Kidney glomerular epithelial cell (primary cell): ENCODE measurements at places on chromosomes 2 and 18.

GRCh38 chr2:164662868-164663631 lies 41.8 kb upstream of the GRB14 start:
- DNase-seq, result no peak

DNA sequence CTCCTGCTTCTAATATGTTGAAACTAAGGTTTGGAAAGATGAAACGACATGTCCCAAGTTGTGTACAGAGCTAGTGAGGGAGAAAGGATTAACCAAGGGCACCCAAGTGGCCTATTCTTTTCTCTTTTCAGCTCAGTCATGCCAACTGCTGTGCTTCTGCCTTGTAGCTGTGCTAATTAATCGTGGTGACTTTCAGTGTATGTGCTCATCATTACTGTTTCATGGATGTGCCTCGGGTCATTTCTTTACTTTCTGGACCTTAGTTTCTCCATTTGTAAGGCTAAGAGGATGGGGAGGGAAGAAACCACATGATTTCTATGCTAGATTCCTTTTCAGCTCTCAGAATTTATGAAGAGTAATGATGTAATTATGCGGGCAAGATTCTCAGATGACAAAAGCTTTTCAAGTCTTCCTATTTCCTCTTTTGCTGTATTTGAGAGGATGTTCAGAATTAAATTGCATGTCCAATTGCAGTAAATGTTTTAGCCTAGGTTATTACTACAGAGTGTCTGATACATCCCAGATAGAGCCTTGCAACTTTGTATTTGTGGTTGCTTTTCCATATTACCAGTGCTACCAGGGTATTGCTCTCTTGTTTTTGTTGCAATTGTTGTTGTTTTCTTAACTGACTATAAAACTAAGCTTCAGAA lies 621.2 kb downstream of the CNTNAP5 start:
- DNase-seq, result no peak

DNA sequence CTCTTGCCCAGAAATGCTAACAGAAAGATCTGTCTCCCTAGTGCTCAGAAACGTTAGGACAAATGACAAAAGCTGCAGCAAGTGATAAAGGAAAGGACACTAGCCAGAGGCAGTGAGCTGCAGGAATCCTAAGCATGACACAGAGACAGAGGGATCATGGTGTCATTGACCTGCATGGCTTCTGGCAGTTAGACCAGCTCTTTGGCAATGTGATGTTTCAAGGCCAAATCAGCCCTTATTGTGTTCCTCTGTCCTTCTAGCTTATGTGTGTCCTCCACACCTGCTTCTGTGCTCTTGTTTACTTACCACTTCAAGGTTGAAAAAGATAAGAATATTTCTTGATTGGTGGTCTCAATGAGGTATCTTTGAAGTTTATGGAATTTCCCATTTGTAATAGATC lies 120.8 kb downstream of the RHBDD1 start:
- DNase-seq, result no peak

GRCh38 chr18:11366410-11366809 lies 217.0 kb upstream of the PIEZO2 start:
- DNase-seq, result no peak

GRCh38 chr2:30266051-30266621 lies 34.8 kb downstream of the LBH start:
- no peak for DNase-seq

- DNase-seq, result no peak
Observed at GRCh38 chr2:214537929-214538328, 127.1 kb downstream of the VWC2L start.

GRCh38 chr2:67108231-67108630 lies 288.9 kb upstream of the ETAA1 start:
- DNase-seq, result no peak

DNA sequence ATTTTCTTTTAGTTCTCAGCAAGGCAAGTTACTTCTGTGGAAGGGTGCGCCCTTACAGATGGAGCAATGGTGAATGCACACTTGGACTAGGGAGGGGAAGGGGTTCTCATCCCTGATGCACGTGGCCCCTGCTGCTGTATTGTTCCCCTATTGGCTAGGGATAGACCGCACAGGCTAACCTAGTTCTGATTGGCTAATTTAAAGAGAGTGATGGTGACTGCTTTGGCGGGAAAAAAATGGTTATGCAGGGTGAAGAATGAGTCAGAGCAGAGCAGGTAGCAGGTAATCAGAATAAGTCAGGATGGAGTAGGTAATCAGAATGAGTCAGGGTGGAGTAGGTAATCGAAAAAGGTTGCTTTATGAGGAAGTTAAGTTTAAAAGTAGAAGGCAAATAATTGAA lies 171.5 kb downstream of the MTCL1 start:
- no peak for DNase-seq

DNA sequence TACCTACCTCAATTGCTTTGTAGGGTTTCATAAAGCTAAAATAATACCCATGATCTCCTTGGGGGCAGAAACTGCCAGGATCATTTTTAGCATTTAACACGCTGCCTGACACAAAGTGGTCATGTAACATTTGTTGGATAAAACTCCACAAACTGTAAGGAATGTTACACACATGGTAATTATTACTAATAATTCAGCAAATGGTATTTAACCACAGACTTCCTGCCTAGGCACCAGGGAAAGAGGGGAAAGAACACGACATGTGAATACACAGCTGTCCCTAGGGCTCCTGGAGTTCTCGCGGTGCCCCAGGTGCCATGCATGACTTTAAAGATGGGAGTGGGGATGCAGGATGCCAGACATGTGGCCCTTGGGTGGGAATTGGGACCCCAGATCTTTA lies 43.5 kb downstream of the ASAP2 start:
- no peak for DNase-seq

- peak; percentile 89 for DNase-seq
Observed at GRCh38 chr2:40281021-40281940, 170.6 kb downstream of the SLC8A1 start.

- no peak for DNase-seq
Observed at GRCh38 chr2:61834893-61835292, 19.0 kb downstream of the FAM161A start.

DNA sequence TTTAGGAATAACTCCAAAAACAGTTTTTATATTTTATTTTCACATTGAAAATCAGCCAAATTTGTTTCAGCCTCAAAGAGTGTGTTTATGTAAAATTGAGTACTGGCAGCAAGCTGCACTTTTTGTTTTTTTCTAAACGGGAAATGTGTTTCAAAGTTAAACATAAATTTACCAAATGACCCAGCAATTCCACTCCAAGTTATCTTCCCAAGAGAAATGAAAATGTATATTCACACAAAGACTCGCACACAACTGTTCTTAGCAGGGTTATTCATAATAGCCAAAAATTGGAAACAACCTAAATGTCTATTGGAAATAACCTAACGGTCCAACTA lies 9.3 kb downstream of the ALPK2 start:
- DNase-seq, result no peak

- DNase-seq, result no peak
Observed at GRCh38 chr2:19198381-19198780, 160.0 kb downstream of the OSR1 start.

GRCh38 chr2:44480068-44480467 lies 118.3 kb downstream of the CAMKMT start:
- DNase-seq, result no peak

- no peak for DNase-seq
Observed at GRCh38 chr18:53490019-53490418, 734.5 kb downstream of the MBD2 start.

GRCh38 chr2:241882091-241882625 lies 12.6 kb downstream of the RTP5 start:
- DNase-seq, result no peak

DNA sequence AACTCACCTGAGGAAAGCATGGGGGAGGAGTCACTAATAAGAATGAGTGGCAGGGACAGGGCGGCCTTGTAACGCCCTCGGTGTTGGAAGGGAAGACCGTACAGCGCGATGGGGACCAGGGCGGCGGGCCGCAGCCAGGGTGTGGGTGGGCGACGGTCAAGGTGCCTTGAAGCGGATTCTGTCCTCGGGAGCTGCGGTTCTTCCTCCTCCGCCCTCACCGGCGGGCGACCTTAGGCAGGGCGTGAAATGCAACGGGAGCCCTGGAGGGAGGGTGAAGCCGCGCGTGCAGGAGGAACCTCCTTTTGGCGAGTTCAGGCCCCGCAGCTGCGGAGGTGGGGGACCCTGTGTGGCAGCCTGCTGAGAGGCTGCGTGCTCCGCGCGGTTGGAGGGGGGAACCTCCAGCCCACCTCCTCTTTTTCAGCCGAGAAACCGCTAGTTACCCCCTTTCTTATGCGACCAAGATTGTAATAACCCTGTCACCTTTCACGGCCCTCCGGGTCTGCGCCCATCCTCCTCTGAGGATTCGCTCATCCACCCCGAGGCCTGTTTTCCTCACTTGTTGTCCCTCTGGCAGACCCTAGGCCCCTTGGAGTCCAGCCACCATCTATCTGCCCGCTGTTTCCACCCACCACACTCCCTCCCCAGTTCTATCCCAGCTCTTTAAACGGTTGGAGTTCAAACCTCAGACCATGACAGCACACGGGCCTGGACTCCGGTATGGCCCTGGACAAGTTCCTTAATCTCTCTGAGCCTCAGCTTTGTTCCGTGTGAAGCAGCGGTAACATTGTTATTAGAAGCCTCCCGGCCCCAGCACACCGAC lies 823 bp upstream of the RNU2-63P start:
- peak; percentile 74 for DNase-seq

GRCh38 chr18:22550366-22550765 lies 132.7 kb upstream of the CTAGE1 start:
- no peak for DNase-seq

DNA sequence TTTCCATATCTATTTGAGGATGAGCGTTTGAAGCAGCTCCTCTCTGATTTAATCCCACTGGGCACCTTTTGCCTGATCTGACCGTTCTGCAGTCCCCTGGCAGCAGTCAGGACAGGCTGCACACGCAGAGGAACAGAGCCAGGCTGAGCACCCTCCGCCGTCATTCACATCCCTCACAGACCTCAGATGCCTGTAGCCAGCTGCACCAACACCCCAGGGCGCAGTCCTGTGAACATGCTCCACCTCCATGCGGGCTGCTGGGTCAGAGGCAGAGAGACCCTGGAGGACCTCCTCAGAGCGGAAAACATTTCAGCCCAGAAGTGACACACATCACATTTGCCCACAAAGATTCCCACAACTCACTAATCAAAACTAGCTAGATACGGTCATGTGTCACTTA lies 146.1 kb downstream of the SEPTIN10 start:
- no peak for DNase-seq

GRCh38 chr2:15316370-15316814 lies 244.7 kb downstream of the NBAS start:
- DNase-seq, result no peak
